AML-193 (cell line): ENCODE measurements at places on chromosomes 5 and 9.

- no peak for DNase-seq
Measured at GRCh38 chr5:135339189-135339588, 59.8 kb downstream of the MACROH2A1 start.

DNA sequence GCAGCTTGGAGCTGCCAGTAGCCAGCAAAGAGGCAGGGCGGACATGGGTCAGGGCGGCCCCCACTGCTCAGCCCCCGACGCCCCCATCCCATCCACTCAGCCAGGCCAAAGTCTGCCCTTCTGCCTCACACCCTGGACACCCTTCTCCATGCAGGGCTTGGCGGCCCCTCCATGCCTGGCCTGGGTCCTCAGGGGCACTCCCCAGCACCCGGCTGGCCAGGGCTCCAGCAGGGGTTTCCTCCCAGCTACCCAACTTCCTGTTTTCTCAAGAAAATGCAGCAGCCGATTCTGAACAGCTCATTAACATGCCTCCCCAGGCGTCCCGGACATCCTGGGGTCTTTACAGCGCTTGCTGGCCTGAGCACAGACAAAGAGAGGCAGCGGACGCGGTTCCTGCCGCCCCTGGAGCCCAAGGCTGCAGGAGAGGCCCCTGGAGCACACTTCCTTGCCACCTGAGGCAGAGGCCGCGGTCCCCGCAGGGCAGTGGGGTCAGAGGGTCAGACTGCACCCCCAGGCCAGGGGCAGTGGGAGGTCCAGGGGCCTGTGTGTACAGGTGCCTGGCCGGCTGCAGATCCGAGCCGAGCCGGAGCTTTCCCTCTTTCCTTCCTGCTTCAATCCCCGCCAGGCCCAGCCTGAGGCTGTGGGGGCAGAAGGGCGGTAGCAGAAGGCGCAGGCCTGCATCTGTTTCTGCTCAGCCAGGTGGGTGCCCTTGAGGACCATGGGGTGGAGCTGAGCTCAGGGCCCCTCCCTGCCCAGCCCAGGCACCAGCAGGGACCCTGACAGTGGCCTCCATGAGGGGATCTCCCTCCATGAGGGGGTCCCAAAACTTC lies 18.7 kb upstream of the NRARP start:
- DNase-seq = no peak

DNA sequence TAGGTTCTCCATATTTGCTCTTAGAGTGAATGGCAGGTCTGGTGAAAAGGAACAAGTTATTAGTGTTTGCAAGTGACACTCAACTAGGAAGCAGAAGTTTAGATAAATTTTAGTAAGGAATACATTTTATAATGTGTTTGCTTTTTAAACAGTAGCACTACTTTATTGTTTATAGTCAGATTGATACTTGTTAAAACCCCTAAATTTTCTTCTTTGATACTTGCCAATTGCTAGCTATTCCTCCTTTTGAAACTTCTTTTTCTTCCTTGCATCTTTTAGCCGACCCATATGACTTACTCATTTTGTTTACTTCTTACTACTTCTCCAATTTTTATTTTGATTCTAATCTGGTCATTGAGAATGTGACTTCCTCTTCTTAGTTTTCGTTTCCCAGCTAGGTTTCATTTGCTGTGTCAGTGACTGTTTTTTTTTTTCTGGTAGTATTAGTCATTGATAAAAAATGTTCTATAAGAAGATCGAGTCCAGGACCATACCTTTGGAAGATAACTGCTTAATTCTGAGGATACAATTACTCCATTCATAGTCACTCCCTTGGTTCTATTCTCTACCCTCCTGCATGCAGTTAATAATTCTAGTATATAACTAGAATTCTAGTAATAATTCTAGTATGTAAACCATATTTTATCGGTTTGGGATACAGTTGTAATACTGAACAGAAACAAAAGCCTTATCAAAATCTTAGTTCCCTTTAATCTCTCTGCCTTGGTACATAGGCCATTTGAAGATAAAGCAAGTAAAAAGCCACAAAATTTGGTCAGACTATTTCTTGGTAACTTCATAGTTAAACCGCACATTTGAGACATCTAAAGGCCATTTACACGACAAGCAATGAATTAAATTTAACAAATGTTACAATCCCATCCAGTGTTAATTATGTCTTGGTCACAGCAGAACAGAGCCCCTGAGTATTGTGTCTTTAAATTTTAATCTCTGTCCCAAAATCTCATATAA lies 2.8 kb upstream of the RICTOR start:
- peak; percentile 84 for DNase-seq

DNA sequence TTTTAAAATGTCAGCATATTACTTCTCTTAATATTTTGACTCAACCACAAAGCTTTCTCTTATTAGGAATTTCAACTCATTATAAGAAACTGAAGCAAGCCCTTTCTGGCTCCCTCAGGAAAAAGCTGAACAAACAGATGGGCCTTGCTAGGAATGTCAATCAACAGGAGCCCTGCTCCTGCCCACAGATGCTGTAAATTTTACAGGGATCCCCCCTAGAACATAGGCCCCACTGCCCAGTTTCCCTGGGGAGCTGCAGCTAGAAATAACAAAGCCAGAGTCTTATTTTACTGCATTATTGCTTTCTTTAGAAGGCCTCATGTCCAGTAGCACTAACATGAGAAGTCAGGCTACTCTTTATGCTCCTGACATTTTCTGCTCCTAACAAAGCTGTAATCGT lies 103.8 kb downstream of the PCSK1 start:
- DNase-seq = no peak

GRCh38 chr5:177303121-177303924 lies at the start of the genes PRELID1 and RAB24:
Gene PRELID1, plus strand, starts transcription at chr5:177303799. Its CDS starts 187 bp downstream, at chr5:177303986.
Gene RAB24, minus strand, starts transcription at chr5:177303719. Its CDS starts 431 bp downstream, at chr5:177303288.
- peak; percentile 64 for DNase-seq

DNA sequence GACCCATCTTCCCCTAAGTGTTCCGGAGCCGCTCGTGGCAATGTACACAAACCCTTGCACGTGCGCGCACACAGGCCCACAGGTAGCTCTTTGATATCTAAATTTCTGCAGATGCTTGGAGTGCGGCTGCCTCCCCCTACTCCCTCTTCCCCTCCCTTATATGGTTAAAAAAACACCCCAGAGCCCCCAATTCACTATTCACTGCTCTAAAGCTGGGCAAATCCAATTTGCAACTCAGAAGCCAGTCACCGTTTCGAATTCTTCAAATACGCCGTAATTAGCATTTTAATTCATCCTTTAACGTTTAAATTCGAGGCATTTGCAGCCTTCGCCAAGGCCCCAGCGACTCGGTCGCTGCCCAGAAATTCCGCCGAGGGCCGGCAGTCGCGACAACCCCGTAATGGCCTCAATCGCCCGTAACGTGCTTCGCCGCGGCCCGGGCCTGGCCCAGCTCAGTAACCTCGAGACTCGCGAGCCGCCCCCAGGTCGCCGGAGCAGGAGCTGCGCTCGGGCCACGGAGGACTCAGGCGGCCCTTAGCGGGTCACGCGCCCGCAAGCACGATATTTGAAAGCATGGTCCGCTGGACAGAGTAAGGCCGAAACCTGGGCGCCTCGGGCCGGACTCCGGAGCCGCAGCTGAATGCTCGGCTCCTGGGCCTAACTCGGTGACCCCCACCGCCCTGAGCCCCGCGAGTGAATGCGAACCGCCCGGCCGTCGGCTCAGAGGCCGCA lies 1.3 kb downstream of the IRX2 start:
- DNase-seq = no peak

GRCh38 chr9:19516348-19516747 lies 107.5 kb downstream of the ACER2 start:
- no peak for DNase-seq

DNA sequence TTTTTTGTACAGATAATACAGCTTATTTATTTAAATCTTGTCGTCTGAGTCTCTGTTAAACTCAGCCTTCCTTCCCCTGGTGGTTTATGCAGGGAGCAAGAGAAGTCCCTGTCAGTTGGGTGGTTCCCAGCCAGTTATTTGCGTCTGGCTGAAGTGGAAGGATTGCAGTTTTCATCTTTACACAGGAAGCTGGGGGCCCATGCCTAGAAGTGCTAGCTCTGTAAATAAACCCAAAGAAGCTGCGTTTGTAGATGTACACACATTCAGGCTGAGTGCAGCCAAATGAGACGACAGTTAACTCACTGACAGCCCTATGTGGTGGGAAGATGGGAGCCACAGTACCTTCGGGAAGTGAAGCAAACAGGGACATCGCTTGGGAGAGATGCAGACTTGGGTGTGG lies 122.1 kb downstream of the SAXO1 start:
- no peak for DNase-seq

DNA sequence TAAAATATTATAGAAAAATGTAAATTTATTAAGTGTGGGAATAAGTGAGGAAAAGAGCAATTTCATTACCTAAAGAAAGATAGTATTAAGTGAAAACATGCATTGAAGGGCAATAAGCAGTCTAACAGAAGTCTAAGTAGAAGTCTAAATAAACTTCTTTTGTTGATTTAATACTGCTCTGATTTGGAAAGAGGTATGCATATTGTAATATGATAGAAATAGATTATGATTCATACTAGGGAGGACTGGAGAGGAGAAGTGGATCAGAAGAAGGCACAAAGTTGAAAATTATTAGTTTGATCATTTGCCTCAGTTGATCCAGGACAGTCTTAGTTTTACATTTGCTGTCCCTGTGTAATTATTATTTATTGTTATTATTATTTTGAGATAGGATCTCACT lies 6.6 kb upstream of the ERBIN start:
- DNase-seq = no peak

GRCh38 chr9:13715430-13715829 lies 435.9 kb upstream of the MPDZ start:
- no peak for DNase-seq

- no peak for DNase-seq
Measured at GRCh38 chr9:93052791-93053540, 5.5 kb upstream of the SUSD3 start.

GRCh38 chr5:25286319-25286718 lies 641.5 kb upstream of the CDH10 start:
- DNase-seq = no peak

DNA sequence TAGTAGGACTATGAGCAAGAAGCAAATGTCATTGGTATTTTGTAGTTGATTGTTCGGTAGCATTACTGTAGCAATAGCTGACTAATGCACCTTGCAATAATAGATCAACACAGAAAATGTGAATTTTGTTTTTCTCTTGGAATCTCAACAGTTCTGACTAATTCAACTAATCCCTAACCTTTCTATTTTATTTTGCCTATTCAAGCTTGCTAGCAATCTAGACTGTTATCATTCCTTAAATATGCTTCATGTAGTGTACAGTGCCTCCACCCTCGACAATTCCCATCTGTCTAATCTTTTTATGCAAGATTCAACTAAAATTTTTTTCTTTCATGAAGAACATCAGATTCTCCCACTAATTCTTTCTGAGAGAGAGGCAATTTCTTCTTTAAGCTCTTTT lies 570.6 kb downstream of the PDE4D start:
- DNase-seq = no peak

GRCh38 chr5:81068063-81068462 lies 107.9 kb downstream of the RASGRF2 start:
- DNase-seq = no peak

DNA sequence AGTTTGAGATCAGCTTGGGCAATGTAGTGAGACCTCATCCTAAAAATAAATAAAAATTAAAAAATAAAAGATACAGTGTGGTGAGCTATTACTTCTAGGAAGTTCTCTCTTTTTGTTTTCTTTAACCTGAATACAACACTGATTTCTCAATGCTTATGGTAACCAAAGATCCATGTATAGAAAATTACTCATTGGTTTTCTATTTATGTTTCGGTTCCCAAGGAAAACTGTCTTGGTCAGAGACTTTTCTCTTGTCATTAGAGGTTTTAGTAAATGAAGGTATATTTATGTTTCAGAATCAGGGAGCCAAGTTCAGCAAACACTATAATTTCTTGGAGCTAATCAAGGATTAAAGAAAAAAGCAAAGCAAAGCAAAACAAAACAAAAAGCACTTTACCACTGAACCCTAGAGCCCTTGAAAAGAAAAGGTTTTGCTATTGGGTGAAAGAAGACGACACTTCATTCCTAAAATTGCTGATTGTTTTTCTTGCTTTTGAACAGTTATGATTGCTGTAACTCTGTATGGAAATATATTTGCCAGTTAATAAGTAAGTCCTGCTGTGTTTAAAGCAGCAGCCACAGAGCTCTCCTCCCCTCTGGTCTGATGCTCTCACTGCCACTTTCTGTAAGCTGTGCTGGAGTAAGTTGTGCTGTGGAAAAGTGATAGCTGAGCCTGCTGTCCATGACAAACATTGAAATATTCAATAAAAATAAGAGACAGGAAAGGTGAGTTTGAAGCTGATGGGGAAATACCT lies 298.2 kb downstream of the CD180 start:
- DNase-seq = no peak

DNA sequence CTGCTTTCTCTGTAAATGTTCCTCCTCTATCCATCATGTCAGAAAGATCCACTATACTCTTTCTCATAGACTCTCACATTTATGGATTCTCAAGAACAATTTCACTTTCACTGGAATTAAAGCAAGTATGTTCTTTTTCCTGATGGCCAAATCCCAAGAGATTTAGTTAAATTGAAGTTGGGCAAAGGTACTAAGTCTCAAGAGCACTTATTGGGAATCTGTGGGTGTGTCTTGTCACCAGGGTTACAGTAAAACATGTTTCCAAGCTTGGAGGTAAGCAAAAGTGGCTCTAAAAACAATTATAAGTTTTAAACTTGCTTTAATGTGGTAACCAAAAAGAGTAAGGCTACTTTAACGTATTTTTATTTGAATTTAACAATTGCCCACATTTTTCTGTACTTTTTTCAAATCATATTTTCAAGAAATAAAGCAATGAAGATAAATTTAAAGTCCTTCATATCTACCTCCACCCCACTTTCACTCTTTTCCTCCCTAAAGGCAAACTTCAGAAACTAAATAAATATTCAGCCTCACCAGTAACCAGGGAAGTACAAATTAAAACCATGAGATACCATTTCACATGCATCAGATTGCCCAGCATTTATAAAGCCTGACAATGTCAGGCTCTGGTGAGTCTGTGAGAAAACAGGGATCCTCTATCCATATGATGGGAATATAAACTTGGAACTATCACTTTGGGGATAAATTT lies 387.4 kb downstream of the CETN3 start:
- no peak for DNase-seq

GRCh38 chr5:134125039-134126015 lies 10.8 kb downstream of the TCF7 start:
- DNase-seq = no peak

DNA sequence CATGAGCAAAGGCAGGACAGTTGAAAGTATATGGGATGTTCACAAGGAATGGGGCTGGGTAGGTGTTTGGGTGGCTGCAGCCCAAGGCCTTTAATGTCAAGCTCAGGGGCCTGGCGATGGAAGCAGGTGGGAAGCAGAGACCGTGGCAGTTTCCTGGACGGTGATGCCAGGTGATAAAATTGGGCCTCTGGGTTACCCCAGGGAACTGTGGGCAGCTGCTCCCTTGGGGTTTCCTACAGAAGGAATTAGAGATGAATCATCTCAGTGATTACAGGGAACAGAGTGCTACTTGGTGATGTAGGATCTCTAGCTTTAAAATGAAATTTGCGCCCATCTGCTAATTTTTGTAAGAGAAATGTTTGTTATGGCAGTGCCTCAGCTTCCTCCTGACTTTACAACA lies 39.2 kb downstream of the TSTD2 start:
- no peak for DNase-seq
